ENCODE measurements at places on chromosomes 7 and 10. TPM values are rescaled to one million over a fixed set of nuclear protein-coding genes. Genes with fewer than 3 reads are reported as not detected.

PCLO gene
- 5.3 TPM for total RNA-seq

GRCh38 chr10:87764072-87764934, 53.7 kb downstream of the ATAD1 start:
- DNase-seq: no peak

GRCh38 chr10:18196806-18197550, 56.8 kb downstream of the CACNB2 start:
- no peak for DNase-seq

- DNase-seq: no peak
These were observed 115.7 kb downstream of the PRKAG2 start for GRCh38 chr7:151761231-151761630.

DNA sequence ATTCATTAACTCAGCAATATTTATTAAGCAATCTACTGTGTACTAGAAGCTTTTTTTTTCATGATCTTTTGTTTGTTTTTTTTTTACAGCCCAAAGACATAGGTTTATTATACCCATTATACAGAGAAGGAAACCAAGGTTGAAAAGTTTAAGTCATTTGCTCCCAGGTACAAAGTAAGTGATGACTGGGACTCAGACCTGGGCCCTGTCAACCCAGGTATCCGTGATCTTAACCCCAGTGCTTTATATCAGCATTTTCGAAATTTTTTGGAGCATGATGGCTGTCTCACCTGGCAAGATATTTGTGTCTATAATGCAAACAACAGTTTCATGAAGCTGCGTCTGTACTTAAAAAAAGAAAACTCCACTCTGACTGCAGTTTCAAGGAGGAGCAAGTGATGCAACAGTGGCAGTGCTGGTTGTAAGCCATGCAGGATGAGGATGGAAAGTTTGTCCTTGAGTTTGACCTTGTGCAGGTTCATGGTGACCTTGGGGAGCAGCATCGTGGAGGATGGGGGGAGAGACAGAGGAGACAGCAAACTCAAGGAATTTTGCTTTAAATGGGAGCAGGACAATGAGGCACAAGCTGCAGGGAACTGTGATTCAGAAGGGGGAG, 11.8 kb downstream of the SLC29A3 start:
- DNase-seq: no peak

DNA sequence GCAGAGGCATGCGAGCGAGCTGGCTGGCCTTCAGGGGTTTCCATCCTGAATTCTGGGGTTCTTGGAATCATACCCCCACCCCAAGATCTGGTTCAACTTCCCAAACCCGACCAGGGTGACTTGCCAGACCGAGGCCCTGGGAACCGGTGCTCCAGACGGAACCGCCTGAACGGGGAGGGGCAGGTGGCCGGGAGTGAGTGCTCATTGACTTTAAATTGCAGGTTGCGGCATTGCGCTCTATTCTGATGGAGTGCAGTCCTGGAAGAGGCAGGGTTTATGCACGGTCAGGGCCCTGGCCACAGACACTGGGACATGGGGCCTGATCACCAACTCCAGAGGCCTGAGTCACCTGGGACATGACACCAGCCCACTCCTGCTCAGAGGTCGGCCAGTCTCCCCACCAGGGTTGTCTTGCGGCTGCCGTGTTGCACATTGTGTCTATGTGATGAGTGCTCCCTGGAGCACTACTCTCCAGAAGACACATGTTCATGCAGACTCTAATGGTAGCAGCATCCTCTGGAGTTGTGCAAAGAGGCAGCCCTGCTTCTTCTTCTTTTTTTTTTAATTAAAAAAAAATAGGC, 5.8 kb upstream of the DDIT4 start:
- DNase-seq: no peak

UBN2 gene
- total RNA-seq: 23.5 TPM

ADAP1 gene
- total RNA-seq: 30.7 TPM

- DNase-seq: no peak
These were observed 23.0 kb upstream of the LEP start for GRCh38 chr7:128217967-128218652.

- DNase-seq: peak; percentile 83
These were observed 92.7 kb upstream of the GPR26 start for GRCh38 chr10:123573236-123574108.

DNA sequence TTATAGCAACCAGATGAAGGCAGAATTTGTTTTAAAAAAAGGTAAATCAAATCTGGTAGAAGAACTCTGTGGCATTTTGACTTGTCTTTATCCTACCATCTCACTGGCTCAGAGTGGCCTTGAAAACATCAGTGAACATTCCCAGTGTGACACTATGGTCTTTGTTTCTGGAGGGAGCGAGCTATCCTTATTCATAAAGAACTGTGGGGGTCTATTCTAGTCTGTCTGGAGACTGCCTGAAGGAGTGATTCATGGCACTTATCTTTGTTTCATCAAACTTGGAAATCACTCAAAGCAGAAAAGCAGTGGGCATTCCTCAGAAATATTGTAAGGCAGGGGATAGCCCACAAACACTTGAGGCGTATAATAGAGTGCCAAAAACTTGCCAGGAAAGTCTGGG, 719.1 kb downstream of the PCDH15 start:
- DNase-seq: no peak

- DNase-seq: no peak
These were observed 151.6 kb upstream of the CACNA2D1 start for GRCh38 chr7:82595176-82595575.

DNA sequence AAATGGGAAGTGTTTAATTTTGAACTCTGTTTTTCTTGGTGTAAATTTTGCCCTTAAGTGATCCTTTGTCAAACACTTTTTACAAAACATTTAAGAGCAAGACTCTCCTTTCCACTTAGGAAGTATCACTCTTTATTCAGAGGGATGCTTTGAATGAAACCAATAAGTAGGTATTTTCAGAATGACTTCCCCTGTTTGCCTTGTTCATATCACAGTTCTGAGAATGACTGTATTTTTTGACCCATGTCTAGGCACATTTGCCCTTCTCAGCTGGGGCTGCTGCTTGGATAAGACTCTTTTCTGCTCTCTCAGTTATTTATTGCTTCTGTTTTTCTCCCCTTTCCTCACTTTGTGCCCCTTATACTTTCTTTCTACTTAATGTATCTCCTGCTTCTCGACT, 98.2 kb downstream of the CCNY start:
- DNase-seq: no peak

PNLIPRP2 gene
- total RNA-seq: not detected

SPDYE2 gene
- total RNA-seq: not detected

DNA sequence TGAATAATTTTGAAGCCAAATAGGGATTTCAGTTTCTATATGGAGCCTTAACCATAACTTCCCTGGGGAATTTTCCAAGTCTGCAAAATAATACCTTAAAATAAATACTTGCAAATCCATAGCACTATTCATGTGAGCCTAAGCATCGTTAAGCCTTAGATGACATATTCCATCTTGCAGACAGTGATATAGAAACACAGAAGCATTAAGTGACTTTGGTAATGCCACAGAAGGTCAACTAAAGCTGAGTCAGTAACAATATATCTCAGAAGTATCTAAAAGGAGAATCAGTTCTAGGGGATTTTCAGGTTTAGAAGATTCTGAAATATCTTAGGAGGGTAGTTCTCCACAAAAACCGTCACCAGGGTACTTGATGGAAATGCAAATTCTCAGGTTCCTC, 163.4 kb upstream of the COL1A2 start:
- no peak for DNase-seq

GRCh38 chr7:87715545-87715944, 87.3 kb downstream of the RUNDC3B start:
- no peak for DNase-seq

Measured in upper lobe of right lung (tissue), 1 donor.